NCI-H526 treated with DMSO at 0.1 percent for 48 hours (cell line): ENCODE measurements at places on chromosomes 12 and 14.

- no peak for DNase-seq
Measured at GRCh38 chr14:102194856-102195255, 55.2 kb downstream of the WDR20 start.

DNA sequence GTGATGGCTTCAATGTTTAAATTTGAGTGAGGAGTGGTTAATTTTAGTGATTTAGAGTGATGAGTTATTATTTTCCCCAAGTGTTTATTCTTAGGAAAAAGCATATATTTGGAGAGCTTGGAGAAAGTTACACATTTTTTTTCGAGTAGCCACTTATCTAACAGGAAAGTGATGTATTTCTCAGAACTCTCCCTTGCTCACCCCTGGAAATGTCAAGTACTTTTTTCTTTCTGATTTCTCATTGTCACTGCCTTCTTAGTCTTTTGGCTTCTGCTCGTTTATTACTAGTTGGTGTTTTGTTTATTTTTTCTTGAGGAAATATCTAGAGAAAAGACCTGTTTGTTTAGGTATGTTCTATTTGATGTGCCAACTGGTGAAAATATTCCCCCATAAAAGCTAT, 58.8 kb downstream of the AEBP2 start:
- DNase-seq, result no peak

GRCh38 chr12:84638811-84639368, 273.7 kb downstream of the SLC6A15 start:
- no peak for DNase-seq

DNA sequence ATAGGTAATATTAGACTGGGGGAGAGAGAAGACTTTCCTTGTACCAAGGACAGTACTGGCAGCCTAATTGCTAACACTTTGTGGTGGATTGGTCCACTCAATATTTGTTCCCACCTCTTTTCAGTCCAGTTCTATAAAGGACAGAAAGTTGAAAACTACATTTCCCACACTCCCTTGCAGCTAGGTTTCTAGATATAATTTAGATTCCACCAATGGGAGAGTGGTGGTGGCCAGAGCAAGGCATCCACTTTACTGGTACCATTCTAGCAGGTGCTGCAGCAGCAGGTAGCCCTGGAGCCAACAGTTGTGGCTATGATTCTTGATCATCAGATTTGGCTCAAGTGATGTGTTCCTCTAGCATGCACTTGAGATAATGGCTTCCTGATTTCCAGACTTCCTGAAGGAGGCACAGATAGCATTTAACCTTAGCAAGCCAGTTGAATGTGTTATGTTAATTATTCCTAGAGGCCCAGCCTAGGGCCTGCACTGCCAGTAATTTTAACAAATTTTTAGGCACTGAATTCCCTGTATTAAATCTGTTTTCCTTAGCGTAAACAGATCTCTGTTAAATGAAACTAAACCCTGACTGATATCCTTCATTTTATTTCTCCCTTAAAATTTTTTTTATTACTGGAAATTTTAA, 24.4 kb downstream of the SLC38A1 start:
- DNase-seq, result no peak

- no peak for DNase-seq
Measured at GRCh38 chr14:92439537-92440344, 73.8 kb upstream of the RIN3 start.

DNA sequence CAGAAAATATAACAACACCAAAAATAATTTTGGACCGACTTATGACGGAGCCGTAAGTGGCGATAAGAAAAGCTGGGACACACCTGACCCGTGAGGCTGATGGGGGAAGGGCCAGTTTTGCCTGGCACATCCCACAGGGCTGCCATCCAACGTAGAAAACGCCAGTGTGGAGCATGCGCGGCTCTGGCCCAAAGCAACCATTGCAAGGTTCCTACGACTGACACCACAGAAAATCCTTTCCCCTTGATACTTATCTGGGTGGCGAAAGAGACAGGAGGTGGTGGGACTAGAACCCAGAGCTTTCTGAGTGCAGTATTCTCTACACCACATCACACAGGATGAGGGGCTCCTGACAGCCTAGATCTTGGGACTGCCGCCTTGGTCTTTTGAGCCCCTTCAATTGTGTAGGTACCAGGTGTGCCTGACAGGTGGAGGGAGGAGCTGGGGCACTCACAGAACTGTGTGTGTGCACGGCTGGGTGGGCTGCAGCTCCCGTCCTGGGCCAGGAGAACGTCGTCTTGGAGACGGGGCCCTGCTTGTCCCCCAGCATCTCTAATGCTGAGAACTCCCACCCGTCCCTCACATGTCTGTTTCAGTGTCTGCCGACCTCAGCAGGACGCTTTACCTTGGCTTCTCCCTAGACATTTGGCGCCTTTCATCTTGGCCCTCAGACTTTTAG, 17.4 kb upstream of the CACNA2D4 start:
- DNase-seq, result no peak

GRCh38 chr14:53541411-53541810, 388.3 kb upstream of the DDHD1 start:
- no peak for DNase-seq

GRCh38 chr12:102760322-102760721, 156.7 kb downstream of the PAH start:
- no peak for DNase-seq

- DNase-seq, result no peak
Measured at GRCh38 chr12:2332236-2332635, 279.4 kb downstream of the CACNA1C start.

DNA sequence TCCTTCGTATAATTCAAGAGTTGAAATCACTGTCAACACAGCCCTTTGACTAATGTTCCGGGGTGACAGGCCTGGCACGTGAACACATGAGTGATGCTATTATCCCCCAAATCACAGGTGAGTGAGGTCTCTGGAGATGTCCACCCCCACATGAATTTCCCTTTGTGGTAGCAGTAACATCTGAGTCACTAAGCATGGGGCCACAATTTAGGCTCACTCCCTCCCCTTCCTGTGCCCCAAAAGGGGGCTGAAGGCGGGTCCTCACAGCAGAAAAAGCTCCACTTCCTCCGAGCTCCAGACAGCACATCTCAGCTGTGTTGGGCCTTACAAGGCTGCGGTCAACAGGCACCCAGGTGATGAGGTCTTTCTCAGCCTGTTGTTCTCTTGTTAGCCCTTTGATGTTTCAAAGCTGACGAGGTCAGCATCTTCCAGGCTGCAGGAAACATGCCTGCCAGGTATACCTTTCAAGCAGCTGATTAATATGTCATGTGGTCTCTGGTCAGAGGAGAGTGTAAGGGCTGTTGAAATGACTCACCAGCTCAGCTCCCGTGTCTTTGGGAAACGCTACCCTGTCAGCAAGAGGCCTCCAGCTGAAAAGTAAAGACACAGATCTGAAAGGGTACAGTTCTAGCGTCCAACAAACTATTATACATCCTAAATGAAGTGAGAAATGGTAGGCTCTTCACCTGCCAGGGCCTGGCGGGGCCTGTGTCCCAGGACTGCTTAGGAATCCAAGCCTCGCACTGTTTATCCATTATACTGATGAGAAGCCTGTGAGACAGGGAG, 107.3 kb downstream of the ZFP36L1 start:
- DNase-seq, result no peak

GRCh38 chr12:646442-647384, 16.5 kb downstream of the NINJ2 start:
- DNase-seq, result no peak

DNA sequence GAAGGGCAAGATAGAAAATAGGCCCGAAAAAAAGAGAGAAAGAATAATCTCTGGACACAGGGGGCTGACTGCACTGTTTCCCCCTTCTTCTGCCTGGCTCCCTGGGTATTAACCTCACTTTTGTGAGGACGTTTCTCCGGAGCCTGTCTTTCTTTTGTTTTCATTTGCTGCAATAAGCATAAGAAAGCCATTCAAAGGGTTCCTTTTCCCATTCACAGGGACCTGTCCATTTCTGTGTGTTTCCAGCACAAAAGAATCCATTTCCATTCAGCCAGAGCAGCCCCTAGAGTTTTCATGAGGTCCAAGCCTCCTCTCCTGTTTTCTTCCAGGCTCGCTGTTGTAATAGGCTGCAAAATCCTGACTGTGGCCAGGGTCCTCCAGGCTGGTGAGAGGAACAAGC, 16.8 kb downstream of the PLXNC1 start:
- no peak for DNase-seq

DNA sequence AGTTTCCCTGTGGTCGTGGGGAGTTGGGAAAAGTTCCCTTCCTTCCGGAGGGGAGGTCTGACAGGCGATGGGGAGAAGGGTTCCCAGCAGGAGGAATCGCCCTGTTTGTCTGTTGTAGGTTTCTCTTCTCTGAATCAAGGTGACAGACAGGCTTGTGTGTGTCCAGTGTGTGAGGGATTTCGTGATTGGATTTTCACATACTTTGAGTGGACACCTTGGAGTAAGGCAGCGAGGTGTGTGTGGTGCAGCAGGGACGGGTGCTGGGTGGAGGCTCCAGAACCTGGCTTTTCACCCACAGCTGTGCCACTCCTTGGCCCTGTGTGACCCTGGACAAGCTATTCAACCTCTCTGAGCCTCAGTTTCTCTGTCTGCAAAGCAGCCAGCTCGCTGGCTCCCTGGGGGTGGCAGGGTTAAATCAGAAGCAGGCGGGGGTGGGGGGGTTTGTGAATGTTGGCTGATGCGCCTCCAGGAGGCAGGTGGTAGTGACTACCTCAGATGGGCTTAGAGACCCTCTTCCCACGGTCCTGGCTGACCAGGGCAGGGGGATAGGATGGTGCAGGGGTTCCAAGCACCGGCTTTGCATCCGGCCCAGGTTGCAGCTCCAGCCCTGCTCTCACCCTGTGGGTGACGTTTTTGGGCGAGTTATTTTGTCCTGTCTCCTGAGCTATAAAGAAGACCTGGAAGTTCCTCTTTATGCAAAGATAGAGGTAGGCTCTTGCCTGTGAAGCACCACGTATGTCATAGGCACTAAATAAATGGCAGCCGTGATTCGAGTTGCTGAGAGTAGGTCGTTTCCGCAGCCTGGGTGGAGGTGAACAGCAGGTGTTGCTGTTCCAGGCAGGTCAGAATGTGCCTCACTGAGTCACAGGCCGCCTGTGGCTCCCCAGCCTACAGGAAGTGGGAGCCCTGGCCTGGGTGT, 679 bp downstream of the BDKRB2 start:
- DNase-seq, result peak; percentile 4

- DNase-seq, result no peak
Measured at GRCh38 chr12:22919883-22920282, 294.9 kb downstream of the ETNK1 start.

GRCh38 chr12:95282266-95282665, 64.7 kb downstream of the VEZT start:
- DNase-seq, result no peak

DNA sequence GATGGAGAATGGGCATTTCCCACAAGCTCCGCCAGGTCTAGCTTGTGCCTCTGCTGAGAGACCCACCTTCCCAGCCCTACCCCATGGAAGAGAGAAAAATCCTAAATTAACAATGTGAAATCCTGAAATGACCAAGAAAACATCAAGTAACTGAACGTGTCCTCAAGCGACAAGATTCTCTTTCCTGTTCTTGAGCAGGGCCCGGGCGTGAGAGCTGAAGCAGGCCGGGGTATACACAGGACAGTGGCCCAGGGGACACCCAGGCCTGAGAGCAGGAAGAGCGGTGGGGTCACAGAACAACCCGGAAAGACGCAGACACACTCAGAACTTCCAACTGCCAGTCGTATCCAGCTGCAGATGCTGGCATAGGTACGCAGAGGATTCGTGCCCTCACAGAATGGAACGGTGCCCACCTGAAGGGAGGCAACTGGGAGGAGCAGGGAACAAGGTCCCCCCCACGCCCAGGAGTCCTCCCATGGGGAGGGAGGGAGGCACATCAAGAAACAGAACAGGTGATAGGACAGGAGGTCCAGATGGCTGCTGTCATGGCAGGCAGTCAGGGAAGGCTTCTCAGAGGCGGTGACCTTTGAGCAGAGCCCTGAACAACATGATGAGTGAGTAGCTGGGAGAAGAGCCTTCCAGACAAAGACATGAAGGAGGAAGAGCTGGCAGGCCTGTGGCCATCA, 9.1 kb downstream of the RIMBP2 start:
- DNase-seq, result no peak

GRCh38 chr12:10986812-10987211, at the start of gene TAS2R50:
TSS of gene TAS2R50 (minus strand) at chr12:10986912. CDS start at chr12:10986860, 52 bp downstream.
- DNase-seq, result no peak

- no peak for DNase-seq
Measured at GRCh38 chr12:85065837-85066482, 29.8 kb downstream of the LRRIQ1 start.

GRCh38 chr14:79704041-79704807, 507.1 kb downstream of the DIO2 start:
- DNase-seq, result no peak

DNA sequence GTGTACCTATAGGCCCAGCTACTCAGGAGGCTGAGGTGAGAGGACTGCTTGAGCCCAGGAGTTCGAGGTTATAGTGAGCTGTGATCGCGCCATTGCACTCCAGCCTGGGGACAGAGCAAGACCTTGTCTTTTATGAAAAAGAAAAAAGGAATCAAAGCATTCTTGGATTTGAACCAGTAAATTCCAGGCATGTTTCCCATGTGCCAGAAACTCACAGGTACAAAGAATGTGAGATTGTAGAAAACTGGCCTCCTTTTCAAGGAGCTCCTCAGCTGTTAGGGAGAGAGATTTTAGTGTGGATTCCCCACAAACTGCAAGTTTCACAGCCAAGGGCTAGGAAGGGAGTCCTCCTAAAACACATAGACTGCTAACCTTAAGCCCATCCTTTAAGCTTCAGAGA, 95.0 kb downstream of the FOXN4 start:
- no peak for DNase-seq

DNA sequence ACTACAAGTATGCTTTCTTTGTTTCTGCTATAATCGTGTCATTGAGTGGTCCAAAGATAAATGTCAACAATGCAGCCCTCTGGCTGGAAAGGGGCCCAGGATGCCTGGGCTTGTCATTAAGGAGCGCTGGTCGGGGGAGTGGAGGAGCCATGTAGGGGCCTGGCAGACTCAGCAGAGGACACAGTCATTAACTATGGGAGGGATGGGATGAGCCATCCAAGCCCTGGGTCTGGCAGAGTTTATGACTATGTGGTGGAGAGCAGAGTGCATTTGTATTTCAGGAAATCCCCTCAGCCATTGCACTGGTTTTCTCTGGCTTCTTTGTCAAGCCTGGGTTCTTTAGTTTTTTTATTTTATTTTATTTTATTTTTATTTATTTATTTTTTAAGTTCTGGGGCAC, 243.1 kb downstream of the C12orf75 start:
- no peak for DNase-seq

GRCh38 chr12:131008913-131009270, 55.2 kb downstream of the ADGRD1 start:
- DNase-seq, result no peak

- no peak for DNase-seq
Measured at GRCh38 chr12:69672195-69672594, 26.9 kb downstream of the BEST3 start.

- no peak for DNase-seq
Measured at GRCh38 chr12:65296508-65297265, 18.2 kb downstream of the MSRB3 start.

DNA sequence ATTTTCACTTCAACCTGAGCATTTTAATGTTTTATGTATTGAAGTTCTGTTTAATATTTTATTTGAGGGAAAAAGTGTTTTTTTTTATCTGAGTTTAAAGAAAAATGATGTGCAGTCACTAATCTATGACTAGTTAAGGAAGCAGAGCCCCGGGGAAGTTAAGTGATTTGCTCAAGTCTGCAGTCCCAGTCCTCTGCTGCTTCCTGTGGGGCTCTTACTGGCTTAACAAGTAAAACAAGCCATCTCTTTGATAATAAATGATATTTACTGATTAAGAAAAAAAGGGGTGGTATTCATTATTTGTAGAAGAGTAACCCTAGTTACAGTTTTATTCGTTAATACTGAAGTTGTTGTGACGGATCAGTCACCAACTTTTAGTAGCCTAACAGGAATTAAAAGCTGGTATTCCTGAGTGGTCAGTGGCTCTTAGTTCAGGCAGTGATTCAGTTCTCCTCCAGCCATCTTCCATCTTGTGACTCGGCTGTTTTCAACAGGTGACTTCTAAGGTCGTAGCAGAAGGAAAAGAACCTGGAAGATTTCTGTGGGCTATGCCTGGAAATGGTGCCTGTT, 21.7 kb downstream of the BICDL1 start:
- no peak for DNase-seq
